ENCODE measurements at places on chromosomes 6 and 20.

DNA sequence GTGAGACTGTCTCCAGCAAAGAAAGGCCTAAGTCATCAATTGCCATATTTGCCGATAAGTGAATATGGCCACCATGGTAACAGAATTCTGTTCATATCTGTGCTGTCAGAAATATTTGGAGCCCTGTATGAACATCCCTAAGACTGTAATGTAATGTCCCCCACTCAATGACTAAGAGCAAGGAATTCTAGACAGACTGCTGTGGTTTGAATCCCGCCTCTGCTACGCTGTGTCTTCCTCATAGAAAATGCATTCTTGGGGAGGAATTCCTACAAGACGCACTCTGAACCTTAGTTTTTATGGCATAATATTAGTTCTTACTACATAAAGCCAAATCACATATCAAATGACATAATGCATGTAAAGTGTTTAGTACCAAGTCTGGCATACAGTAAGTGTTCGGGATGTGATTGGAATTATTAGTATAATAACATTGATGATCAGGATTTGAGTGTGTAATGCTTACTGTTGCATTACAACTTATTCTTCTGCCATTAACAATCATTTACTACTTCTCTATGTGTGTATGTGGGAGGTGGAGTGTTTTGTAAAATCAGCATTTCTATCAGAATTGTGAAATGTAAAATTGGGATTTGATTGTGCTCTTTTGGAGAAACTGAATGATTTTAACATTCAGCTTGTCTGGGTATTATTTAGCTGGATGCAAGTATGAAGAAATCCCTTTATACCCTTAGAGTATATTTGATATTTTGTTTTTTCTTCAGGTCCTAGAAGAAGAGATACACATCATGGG lies 103.0 kb downstream of the OLIG3 start:
- DNase-seq = no peak

DNA sequence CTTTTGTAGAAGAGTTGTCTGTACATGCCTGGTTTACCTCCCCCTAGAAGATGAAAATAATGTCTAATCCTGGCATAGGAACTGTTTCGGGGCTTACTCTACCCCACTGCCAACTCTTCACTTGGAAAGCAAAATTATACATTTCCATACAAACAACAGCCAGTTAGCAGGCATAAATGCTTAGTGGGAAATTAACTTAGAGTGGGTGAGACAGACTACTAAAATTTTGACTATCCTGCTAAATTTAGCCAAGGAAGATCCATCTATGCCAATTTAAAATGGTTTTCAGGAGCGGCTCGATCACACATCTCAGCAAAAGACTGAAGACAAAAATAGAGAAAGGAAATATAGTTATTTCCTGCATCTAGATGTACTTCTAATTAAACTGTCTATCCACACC lies 221.2 kb downstream of the TPBG start:
- no peak for DNase-seq

DNA sequence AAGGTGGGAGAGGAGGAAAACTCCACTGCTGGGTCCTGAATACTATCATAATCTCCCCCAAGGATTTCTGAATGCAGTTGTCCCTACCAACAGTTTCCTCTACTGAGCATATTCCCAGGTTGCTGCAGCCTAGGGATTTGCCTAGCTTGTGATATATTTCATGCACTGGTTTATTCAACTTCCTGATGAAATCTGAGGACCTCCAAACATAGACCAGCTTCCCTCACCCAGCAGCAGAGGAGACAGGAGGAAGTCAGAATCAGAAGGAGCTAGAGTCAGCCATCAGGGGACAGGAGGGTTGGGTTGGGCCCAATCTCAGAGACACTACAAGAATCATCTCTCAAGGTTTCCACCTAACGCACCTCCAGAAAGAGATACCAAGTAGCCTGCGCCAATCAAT lies 138.4 kb upstream of the TOP1 start:
- DNase-seq = no peak

GRCh38 chr20:51417250-51418136 lies 125.0 kb downstream of the NFATC2 start:
- no peak for DNase-seq

- DNase-seq = no peak
Measured at GRCh38 chr6:149990212-149990660, 26.5 kb downstream of the ULBP1 start.

- DNase-seq = no peak
Measured at GRCh38 chr6:91716361-91716760, 1129.5 kb upstream of the MAP3K7 start.

GRCh38 chr6:170128346-170128745 lies 162.5 kb downstream of the DLL1 start:
- no peak for DNase-seq

GRCh38 chr20:6705106-6705766 lies 62.2 kb upstream of the BMP2 start:
- DNase-seq = no peak

- peak; percentile 90 for DNase-seq
Measured at GRCh38 chr6:108541843-108542759, 18.6 kb upstream of the FOXO3 start.

- DNase-seq = no peak
Measured at GRCh38 chr6:164337024-164337924, 922.8 kb downstream of the QKI start.

DNA sequence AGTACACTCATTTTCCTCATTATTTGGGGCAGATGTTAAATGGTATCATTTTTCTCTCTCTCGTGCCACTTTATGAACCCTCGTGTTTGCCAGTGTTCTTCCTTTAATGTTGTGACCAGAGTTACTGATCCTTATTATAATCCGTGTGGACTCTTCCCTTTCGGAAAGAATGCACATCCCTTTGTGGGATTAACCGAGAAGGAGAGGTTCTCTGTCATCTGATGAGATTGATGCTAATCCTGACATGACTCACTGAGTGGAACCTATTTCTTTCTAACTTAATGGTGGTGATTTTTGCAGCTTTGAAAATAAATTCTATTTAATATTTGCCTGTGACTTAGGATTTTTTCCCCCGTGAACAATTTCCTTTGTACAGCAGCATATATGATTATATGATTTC lies 300.0 kb upstream of the MAN1A1 start:
- no peak for DNase-seq

DNA sequence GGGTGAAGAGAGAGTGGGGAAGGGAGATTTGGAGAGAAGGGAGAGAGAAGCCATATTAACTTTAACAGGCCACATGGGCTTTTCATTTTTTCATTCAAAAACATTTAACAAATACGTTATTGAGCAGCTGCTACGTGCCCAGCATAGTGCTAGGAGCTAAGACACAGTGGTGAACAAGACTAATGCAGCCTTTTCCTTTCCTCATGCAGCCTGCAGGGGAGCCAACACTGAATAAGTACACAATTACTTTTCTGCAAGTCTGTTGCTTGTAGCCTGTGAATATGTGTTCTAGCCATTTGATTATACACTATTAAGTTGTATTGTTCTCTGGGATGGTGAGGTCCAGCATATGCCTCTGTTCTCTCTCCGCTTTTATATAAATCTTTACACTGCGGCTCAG lies 1.9 kb upstream of the BLOC1S5 start:
- DNase-seq = no peak

GRCh38 chr6:21381331-21381963 lies 212.1 kb upstream of the SOX4 start:
- DNase-seq = no peak

DNA sequence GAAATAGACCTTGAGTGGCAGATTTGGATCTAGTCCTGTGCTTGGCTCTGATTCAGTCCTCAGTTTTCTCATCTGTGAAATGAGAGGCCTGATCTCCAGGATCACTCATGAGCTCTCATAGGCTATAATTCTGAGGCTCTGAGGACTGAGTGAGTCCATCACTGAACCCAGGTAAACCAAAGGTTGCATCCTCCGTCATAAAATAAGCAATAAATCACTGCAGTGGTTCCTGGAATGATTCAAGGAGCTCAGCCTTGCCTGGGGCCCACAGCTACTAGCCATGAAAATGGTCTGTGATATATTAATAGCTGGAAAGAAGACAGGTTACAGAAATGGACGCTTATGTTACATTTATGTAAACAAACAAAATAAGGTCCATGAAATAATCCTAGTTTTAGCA lies 124.8 kb downstream of the MAP3K7 start:
- no peak for DNase-seq

DNA sequence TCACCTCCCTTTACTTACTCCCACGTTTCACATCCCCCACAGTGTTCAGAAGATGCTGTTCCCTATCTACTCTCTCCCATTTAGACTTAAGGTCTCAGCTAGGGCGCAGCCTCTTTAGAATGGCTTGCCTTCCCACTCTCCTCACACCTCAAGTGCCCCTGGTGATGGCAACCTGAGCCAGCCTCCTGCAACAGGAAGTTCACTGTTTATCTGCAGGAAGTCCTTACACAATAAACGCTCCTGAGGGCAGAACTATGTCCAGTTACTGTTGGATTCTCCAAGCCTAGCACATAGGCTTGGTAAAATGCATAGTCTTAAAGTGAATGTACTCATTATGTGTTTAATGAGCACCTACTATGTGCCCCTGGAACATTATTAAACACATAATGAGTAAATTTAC lies 21.9 kb upstream of the RAB22A start:
- peak; percentile 9 for DNase-seq

DNA sequence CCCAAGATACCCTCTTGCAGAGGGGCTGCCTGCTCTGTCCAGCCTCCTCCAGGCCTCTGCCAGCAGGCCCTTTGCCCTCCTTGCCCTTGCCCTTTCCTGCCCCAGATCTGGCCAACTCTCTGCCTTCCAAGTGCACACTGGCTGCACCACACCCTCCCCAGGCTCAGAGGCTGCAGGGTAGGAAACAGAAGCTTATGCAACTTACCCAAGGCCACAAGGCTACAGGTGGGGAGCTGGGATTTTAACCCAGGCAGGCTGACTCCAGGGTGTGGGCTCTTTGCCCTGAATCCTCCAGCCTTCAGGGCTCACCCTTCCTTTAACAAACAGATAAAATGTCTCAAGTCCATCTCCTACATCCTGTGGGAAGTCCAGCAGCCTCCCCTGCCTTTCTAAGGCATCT lies 14.5 kb upstream of the TRAF3IP2 start:
- no peak for DNase-seq

- DNase-seq = no peak
Measured at GRCh38 chr20:5630071-5630470, 120.1 kb upstream of the SHLD1 start.

DNA sequence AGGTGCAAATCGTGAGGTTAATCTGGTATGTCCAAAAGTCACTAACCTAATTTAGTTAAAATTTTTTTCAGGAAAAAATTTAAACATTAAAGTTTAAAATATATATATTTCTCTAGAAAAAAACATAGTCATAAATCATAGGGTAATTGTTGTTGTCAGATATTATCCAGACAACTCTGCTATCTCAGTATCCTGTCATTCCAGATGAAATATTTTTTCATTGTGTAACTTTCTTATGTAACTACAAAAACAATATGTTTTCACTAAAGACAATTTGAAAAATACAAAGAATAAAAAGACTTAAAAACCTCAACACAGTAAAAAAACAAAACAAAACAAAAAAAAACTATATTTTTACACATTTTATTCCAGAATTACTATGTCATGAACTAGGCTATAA lies 57.6 kb downstream of the TENT5A start:
- DNase-seq = no peak

GRCh38 chr20:36833275-36834020 lies 42.5 kb upstream of the TLDC2 start:
- no peak for DNase-seq

DNA sequence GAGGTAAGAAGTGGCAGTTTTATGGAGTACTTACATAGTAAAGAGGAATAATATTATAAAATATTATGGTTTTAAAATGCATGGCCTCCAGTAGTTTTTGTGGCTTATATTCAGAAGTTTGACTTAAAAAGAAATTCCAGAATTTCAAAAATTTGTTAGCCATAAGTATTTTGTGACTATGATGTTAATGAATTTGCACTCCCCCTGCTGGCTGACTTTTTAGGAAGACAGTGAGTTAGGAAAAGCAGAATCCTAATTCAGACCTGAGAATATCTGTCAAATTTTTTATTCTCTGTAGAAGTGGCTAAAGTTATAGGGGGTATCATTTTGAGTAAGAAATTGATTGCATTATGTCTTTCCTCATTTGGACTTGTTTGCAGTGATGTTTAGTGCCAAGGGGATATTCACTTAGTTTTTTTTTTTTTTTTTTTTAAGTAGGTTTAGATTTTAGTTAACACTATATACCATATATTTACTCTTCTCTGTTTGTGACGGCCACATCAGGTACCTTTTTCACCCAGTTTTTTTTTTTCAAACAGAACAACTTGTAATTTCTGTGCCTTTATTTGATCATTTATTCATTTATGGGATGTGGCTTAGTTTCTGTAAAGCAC lies 40.8 kb downstream of the ZFAND3 start:
- peak; percentile 67 for DNase-seq

- DNase-seq = peak; percentile 81
Measured at GRCh38 chr6:144405163-144405562, 120.0 kb downstream of the UTRN start.

Data from cardiac fibroblast (primary cell).